Stimulated activated naive B cell treated with anti-CD40 and anti-IgM and Interleukin-4, amounts not matched to agents 10 μg/mL and 1 μg/mL and 100 μg/mL, for 72 hours (primary cell): ENCODE measurements at places on chromosomes 1 and 21.

GRCh38 chr1:240192851-240193250 lies 101.2 kb downstream of the FMN2 start:
- no peak for DNase-seq

DNA sequence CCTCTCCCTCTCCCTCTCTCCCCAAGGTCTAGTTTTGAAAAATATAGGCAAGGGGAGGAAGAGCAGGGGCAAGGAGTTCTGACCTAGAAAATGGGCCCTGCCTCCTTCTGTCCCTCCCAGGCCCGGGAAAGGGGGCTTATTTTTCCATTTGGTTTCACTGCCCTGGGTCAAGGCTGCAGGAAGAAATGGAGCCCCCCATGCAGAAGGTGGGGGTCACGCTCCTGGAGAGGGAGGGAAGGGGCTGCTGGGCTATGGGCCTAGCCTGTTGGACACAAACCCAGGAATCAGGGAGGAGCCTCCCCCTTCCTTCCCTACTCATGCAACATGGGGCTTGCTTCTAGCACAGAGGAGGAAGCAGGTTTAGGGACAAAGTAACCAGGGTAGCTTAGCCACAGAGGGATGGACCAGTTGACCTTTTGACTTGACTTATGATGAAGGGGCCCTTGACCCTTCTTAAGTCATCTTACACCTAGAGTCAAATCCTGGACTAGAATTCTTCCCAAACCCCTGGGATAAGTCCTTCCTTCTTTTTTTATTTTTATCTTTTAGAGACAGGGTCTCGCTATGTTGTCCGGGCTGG lies 70.4 kb upstream of the SSBP3 start:
- DNase-seq, result no peak

- no peak for DNase-seq
These were observed 15.2 kb downstream of the GPR161 start for GRCh38 chr1:168121401-168122011.

- DNase-seq, result no peak
These were observed 150.9 kb upstream of the DSCAM start for GRCh38 chr21:40997831-40998230.

DNA sequence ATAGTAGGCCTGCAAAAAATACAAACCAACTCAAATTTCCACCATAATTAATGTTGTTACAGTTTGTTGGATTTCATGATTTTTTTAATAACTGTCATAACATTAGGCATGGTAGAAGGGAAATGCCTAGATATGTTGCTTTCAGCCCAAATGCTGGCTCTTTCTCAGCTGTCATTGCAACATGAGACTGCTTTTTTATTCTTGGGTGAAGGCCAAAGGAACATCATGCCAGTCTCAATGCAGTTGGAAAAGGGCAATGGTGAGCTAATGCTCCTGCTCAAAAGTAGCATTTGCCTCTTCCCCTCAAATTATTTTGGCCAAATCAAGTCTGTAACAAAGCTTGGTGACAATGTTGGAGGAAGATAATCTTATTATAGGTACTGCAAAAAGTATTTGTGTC lies 877.7 kb upstream of the PRMT6 start:
- no peak for DNase-seq

- no peak for DNase-seq
These were observed 380.5 kb downstream of the SMYD3 start for GRCh38 chr1:246126580-246126979.

GRCh38 chr21:33937146-33937545 lies 21.5 kb upstream of the ATP5PO start:
- DNase-seq, result no peak

GRCh38 chr1:218479436-218480115 lies 134.4 kb downstream of the TGFB2 start:
- DNase-seq, result no peak

GRCh38 chr1:233959102-233959501 lies 54.6 kb downstream of the SLC35F3 start:
- no peak for DNase-seq

- no peak for DNase-seq
These were observed 5.4 kb upstream of the CELA2A start for GRCh38 chr1:15451014-15451722.

GRCh38 chr1:26094677-26095383 lies 16.8 kb upstream of the PDIK1L start:
- no peak for DNase-seq

GRCh38 chr1:29811727-29812407 lies 575.5 kb downstream of the PTPRU start:
- DNase-seq, result no peak

DNA sequence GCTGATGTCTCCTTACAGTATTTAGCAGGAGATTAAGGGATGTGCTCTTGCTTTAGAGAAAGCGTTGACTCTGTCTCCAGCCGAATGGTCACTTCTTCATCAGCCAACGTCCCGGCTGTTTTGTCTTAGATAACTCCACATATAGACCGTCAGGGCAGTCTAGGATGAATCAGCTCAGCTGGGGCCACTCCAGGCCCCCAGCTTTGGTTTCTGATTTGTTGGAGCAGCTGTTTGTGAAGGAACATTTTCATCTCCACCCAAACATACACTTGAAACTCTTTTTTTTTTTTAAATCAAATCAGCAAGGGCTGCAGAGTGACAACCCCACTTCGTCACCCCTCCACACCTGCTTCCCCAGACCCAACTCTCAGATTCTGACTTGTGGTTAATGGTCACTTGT lies 206.1 kb upstream of the GALNT2 start:
- no peak for DNase-seq

DNA sequence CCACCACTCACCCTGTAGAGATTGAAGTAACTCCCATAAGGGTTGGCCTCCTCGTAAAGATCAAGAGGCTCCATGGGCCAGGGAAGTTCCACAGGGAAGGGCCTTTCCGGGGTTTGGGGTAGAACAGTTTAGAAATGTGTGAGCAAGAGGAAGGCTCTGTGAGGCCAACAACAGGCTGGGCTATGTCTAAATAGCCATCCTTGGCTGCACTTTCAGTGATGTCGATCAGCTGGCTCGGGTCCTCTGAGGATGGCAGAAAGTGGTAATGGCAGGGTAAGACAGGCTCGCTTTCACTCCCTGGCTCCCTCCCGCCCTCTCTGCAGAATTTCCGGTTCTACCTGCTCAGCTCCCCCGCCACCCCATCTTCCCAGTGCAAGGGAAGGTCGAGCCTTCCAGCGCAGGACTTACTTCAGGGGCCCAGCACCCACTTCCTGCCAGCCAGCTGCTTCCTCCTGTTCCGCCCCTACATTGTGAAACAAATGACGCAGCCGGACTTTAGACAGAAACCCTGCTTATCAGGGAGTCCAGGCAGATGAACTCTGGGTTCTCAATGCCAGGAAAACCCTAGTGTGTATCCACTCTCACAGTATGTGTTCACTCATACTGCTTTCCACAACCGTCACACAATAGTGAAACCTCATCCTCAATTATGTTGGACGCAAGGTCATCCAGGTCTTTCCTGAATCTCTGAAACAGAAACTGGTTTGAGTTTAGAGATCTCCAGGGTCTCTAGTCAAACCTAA lies 7.3 kb downstream of the F11R start:
- DNase-seq, result peak; percentile 71

- DNase-seq, result no peak
These were observed at the start of gene C1orf87 for GRCh38 chr1:60073605-60074278. Gene C1orf87, minus strand, starts transcription at chr1:60073770. Its CDS starts 1,127 bp downstream, at chr1:60072643.

DNA sequence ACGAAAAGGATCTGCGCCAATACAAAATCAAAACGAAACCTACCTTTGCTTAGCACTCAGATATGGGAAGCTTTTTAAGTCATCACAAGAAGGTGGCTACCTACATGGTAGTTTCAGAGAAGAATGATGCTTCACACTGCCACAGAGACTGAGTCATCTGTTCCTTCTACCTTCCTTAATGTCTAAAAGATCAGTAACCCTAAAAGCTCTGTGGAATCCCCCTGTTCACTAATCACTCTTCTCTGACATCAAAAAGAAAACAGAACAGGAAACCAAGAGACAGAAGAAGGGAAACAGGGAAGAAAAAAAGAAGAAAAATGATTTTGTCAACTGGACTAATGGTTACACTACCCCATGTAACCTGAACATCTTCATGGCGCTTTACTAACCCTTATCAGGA lies 177.2 kb downstream of the SMYD3 start:
- DNase-seq, result peak; percentile 43

- DNase-seq, result no peak
These were observed 107.8 kb downstream of the EIF4G3 start for GRCh38 chr1:21068937-21069336.

DNA sequence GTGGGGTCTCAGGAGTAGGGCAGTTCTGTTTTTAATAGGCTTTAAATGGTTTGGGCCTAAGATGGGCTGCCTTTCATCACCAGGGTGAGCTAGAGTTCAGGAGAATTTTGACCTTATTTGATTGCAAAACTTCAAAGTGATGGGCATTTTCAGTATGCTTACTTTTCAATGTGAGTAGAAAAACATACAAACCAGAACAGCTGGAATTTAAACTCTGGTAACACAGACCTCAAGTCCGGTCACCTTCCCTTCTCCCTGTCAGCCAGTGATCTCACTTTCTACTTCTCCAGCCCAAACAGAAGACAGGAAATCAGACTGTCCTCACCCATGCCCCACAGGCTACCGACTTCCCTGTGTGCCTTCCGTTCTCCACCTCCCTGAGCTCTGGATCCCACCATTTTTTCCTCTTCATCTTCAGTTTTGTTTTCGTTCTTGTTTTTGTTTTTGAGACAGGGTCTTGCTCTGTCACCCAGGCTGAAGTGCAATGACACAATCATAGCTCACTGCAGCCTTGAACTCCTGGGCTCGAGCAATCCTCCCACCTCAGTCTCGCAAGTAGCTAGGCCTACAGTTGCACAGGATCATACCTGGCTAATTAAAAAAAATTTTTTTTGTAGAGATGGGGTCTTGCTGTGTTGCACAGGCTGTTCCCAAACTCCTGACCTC lies 374.0 kb downstream of the CAMTA1 start:
- DNase-seq, result no peak

GRCh38 chr1:203041351-203041932 lies 15.2 kb downstream of the PPFIA4 start:
- DNase-seq, result no peak

GRCh38 chr1:18111605-18112297 lies 4.2 kb downstream of the IGSF21 start:
- DNase-seq, result no peak

GRCh38 chr1:1360506-1361169 lies 2.3 kb upstream of the MXRA8 start:
- DNase-seq, result no peak

- DNase-seq, result no peak
These were observed 68.9 kb downstream of the HUNK start for GRCh38 chr21:31941694-31942093.

DNA sequence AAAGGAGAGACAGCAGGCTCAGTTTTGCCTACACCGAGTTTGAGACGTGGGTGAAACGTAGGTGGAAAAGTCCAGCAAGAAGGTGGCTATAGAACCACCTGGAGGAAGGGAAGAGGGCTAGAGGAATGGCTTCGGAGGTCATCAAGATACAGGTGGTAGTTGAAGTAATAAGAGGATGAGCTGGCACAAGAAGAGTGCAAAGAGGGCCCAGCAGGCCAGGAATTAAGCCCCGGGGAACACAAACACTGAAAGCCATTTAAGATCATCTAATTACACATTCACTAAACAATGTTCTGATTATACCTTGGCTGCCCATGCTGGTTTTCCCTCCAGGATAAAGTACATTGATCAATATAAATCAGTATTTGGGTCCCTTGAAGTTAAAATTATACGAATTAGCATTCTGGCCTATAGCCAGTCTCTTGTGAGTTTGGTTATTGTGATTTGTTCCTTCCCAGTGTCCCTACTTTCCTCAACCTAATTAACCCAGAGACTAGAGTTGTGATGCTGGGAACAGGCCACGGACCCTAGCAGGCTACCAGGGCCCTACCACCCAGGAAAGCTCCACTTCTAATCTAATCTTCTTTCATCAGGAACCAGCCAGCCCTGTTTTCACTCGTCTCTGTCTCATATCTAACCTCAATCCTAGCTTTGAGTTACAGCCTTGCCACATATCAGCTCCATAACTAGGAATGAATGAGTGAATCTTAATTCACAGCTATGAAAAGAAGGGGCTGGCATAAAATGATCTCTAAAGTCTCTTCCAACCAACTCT lies 26.4 kb upstream of the PPP1R15B start:
- DNase-seq, result no peak

GRCh38 chr1:205583461-205584130 lies 48.2 kb downstream of the ELK4 start:
- DNase-seq, result no peak

- DNase-seq, result no peak
These were observed 53.4 kb upstream of the C1orf185 start for GRCh38 chr1:51048670-51049069.

DNA sequence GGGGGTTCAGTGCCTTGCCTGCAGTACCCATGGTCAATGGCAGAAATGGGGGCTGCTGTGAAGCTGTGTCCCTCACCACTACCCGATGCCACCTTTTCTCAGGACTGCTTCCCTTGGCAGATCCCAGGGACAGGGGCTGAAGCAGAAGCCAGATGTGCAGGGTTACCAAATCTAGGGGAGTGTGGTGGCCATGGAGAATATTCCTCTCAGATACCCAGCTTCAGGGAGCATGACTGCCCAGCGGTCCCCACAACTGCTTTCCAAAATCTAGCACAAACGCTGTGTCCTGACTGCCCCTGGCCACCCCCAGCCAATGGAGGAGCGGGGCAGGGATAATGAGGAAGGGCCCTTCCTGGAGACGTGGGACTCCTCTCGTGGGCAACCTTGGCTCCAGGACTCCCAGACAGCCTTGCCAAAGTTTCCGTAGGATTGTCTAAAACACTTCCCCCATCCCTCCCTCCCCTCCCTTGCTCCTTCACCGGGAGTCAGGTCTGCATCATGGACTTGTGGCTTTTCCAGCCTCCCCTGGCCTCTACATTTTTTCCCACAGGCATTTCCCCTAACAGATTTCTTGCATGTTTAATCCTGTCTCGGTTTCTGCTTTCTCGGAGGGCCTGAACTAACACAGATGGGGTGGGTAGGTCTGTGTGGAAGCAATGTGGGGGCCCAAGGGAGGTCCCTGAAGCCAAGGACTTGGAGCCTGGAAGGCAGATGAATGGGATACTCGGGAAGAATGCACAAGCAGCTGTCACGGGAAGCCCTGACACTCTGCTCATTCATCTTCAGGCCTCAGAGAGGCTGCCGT lies 80.5 kb downstream of the OMA1 start:
- DNase-seq, result no peak

DNA sequence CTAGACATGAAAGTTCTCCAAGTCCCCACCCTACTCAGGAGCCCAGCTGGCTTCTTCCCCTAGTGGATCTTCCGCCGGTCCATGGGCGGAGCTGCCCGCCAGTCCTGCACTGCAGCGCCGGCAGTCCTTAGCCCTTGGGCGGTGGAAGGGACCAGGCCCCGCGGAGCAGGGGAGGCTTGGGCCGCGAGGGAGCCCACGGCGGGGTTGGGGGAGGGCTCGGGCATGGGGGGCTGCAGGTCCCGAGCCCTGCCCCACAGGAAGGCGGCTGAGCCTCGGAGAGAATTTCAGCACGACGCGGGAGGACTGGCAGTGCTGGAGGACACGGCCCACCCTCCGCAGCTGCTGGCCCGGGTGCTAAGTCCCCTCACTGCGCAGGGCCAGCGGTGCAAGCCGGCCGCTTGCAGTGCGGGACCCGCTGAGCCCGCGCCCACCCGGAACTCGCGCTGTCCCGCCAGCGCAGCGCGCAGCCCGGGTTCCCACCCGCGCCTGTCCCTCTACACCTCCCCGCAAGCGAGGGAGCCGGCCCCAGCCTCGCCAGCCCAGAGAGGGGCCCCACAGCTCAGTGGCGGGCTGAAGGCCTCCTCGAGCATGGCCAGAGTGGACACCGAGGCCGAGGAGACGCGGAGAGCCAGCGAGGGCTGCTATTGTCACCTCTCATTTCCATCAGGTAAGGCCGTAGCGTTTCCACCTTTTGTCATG lies 1398.6 kb downstream of the MRPL39 start:
- DNase-seq, result no peak

- DNase-seq, result no peak
These were observed 46.7 kb downstream of the PHC2 start for GRCh38 chr1:33384040-33384812.
